ENCODE measurements at places on chromosomes 11 and 22.
A peak's percentile ranks its signal among the peaks of the same experiment; 100 is the strongest.

DNA sequence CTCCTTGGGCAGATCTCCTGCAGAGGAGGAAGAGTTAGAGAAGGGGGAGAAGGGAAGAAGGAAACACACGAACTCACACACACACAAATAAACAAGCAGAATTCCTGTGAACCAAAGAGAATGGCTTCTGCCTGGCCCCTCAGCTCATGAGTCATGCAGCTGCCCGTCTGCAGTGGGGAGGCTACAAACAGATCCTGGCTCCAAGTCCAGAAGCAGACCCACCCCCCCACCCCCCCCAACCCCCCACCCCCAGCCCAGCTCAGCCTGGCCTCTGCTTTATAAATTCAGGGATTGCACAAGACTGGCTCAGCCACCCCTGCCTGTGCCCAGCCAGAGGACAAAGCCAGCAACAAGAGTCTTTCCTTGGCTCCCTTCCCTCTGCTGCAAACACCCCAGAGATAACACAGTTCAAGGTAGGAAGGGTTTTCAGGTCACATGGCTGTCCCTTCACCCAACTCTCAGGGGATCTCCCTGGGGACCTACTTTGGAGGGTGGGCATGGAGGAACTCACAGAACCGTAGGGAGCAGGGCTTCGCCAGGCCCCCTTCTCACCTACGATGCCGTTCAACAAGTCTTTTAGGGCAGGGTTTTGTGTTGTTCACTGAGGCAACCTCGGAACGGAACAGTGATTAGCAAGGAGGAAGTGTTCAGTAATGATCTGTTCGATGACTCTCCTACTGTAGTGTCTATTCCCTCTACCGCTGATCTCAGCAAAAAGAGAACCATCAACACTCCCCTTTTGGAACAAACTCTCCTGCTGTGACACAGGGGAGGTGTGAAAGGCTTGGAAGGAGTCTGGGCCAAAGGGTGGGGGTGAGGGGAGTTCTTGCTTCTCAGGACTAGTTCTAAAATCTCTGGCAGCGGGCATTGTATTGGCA is 35.5 kb downstream of the RPL27A start:
- DNase-seq: peak; percentile 23

GRCh38 chr11:123407130-123407995 is 22.7 kb upstream of the GRAMD1B start:
- no peak for DNase-seq

- DNase-seq: no peak
These were observed 13.2 kb upstream of the MRGPRX2 start for GRCh38 chr11:19073454-19074415.

DNA sequence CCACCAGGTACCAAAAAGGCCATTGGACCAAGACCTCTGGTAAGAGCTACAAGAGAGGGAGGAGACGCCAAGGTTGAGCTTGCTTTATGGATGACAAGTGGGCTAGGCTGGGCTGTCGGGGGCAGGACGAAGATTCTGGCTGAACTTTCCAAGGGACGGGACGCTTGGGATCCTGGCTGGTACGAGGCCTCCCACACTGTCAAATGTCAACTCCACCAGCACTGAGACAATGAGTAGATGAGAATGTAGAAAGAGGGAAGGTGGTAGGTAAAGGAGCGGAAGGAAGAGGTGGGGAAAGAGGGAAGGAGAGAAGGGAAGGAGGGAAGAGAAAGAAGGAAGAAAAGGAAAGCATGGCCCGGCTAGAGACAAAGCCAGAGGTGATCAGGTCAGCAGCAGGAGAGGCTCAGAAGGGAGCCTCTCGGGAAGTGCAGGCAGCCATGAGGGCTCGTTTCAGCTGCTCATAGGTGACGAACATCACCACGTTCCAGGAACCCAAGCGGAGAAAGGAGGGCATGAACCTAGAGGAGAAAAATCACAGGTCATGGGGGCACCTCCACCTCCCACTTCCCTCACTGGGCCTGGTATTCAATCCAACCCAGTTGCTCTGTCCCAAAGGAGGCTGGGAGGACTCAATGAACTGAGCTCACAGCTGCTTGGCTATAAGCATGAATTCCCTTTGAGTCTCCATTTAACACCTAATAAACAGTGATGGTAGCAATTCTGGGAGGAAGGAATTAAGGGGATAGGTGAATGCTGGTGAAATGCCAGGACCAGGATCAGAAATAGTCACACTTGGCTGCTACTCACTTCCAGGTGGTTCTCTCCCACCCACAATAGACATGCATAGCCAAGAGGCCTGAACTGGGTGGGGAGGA is 7.8 kb downstream of the UCP2 start:
- DNase-seq: no peak

DNA sequence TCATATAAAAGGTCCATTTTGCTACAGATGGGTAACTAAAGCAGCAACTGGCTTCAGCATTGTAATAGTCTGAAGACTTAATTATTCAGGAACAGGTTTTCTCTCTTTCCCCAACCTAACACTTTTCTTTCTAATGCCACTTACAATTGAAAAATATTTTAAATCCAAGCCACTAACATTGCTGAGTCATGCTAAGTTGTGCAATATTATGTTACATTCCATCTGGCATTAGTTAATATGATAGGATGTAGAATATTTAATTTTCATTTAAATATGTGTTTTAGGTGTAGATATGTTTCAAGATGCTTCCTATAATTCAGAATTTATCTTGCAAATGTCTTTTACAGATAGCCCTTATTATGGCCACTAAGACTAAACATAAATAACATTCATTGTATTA is 98.6 kb downstream of the KIF18A start:
- DNase-seq: no peak

DNA sequence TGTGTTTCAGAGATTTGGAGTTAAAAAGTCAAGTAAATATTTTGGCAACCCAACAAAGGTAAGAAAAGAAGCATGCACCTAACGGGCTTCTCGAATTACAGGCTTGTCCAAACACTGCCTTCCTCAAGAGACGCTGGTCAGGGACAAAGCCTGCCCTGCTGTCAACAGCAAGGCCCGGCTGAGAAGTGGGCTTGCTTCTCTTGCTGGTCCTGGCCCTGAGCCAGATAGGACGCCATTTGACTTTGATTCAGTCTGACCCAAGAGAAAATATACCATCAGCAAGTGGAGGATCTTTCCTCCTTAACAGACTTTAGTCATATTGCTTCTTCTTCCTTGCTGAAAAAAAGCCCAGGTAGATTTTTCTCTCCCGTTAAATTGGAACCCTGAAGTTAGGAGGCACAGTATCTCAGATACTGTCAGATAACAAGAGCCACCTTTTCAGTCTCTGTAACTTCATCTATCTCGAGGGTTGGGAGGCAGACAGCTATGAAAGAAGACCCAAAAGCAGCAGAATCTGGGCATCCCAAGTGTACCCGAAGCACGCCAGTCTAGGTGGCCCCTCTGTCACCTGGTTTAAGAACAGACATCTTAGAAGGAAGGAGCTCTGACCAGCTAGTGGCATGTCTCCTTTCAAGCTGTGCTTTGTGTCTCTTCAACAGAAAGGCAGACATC is 57.5 kb downstream of the C22orf31 start:
- DNase-seq: no peak

DNA sequence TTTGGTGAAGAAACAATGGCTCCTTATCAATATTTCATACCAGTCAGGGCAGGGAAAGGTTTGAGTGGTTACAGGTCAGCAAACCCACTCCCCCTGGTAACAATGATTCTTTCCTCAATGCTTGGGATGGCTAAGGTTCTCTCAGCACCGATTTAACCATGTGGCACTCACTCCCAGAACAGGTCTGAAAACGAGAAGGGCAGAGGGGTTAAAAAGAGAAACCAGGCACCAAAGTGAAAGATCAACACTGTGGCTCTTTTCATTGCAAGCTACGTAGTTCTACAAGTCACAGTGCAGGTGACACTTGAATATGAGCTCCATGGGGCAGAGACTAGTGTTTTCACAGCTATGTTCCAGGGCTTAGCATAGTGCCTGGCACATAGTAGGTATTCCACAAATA is 132.4 kb downstream of the PLEKHA7 start:
- DNase-seq: no peak

DNA sequence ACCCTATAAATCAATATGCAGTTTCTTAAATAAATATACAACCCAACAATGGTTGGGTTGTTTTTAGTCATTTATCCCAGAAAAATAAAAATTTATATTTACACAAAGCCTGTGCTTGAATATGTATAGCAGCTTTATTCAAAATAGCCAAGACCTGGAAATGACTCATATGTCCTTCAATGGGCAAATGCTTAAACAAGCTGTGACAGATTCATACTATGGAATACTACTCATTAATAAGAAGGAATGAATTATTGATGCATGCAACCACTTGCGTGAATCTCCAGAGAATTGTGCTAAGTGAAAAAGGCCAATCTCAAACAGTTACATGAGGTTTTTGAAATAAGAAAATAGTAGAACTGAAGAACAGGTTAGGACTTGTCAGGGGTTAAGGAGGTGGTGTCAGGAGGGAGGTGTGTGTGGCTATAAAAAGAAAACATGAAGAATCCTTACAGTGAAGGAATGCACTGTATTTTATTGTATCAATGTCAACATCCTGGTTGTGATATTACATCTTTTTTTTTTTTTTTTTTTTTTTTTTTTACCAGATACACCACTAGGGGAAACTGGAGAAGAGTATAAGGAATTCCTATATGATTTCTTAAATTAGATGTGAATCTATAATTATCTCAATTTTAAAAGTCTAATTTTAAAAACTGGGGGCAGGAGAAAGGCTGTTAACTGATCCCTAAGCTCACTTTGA is 82.4 kb upstream of the CD44 start:
- no peak for DNase-seq

GRCh38 chr11:109978895-109979294 is 114.3 kb upstream of the ZC3H12C start:
- no peak for DNase-seq

GRCh38 chr22:34150023-34150422 is 229.7 kb upstream of the LARGE1 start:
- no peak for DNase-seq

DNA sequence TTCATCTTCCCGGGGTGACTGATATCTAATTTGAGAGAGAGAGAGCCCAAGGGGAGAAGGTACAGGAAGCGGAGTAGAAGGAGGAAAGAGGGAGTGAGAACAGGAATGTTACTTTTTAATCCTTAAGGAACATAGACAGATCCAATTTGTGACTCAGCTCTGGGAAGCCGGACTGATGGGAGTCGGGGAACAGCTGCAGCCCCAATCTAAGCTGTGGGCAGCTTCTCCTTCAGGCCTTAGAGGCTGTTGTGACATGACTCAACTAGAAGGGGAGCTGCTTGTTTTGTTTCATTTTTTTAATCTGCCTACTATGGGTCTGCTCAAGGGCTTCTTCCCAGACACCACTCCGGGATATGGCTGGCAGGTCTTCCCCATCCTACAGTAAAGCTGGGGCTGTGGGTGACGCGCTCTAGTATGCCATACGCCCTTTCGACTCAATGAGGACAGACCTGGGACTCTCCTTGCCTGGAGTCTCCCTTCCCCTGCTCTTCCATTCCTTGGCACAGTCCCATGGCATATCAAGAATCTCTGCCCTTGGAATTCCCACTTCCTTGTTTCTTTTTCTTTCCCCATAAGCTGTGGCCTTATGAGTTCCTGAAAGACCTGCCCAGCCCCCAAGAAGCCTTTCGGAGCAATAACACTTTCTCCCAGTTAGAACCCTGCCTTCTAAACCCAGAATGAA is 103.3 kb upstream of the AKIP1 start:
- DNase-seq: no peak

DNA sequence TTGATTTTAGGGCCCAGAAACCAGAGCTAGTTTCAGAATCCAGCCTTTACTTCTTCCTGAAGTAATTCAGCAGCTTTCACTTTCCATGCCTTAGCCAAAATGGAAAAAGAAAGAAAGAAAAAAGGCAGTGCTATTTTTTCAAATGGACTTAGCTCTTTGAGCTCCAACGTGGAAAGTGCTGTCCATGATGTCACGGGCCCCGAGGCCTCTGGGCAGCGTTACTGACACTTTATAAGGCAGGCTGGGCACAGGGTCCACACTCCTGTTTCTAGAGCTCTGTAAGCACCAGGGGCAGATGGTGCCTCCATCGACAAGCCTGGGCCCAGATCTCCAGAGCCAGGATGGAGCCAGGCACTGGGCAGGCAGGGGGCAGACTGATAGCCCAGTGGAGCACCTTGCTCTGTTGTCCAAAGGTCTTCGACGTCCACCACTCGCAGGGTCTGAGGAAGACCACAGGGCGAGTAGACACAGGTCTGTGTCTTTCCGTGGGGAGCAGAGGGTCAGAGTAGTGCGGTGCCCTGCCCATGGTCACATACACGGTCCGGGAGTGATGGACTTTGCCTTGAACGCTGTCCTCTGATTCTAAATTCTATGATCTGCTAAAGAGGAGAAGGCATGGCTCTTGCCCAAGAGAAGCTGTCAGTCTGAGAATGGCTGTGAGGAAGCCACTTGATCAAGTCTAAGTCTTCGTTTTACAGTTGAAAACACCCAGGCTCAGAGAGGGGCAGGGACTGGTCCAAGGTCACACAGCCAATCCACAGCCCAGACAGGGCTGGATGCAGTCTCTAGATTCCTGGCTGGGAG is 22.0 kb upstream of the WNT11 start:
- DNase-seq: no peak

DNA sequence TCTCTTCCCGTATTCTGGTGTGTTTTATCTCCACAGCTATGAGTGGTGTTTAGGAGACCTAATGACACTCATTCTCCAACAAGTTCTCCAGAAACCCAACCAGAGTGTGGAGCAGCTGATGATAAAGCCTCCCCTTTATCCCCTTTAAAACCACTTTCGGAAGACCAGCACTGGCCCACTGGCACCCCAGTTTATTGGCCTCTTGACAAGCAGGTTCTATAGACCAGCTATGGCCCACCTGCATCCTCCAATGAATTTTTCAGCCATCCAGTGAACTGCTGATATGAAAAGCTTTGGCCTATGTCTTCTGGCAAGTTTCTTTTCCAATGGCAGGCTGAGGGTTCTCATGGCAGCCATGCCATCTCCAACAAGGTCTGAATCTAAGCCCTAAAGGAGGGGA is 27.4 kb downstream of the CHST1 start:
- no peak for DNase-seq

GRCh38 chr11:72413914-72414628 is 20.3 kb downstream of the CLPB start:
- peak; percentile 53 for DNase-seq

- DNase-seq: no peak
These were observed 445.6 kb downstream of the TBC1D22A start for GRCh38 chr22:47207846-47208554.

GRCh38 chr11:121696177-121696871 is 243.6 kb upstream of the SORL1-AS1 start:
- DNase-seq: no peak

- no peak for DNase-seq
These were observed 145.7 kb upstream of the TEAD1 start for GRCh38 chr11:12528487-12528886.

- DNase-seq: no peak
These were observed 87.0 kb downstream of the FAM168A start for GRCh38 chr11:73510877-73511276.

- no peak for DNase-seq
These were observed 471.5 kb upstream of the API5 start for GRCh38 chr11:42840176-42840829.

DNA sequence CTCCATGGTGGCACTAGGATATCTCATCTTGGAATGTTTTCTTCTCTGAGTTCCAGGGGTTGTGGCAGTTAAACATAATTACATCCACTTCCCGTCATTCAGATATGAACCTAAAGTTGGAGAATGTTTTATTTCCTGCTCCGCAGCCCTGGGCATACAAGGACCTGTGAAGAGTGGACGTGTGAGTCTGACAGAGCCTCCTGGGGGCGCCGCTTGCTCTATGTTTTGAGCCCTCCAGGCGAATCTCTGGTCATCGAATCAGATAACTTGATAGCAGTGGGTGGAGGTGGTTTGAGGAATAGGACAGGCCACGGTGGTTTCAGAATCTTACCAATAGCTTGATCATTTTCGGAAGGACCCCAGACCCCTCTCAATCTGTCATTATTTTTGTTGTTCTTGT is 174.2 kb downstream of the NTM start:
- no peak for DNase-seq

- DNase-seq: no peak
These were observed 21.4 kb upstream of the CRTAM start for GRCh38 chr11:122816761-122817520.
